ENCODE measurements at places on chromosomes 7 and 10.

- DNase-seq: no peak
Observed at GRCh38 chr7:137017221-137017620, 148.8 kb downstream of the CHRM2 start.

DNA sequence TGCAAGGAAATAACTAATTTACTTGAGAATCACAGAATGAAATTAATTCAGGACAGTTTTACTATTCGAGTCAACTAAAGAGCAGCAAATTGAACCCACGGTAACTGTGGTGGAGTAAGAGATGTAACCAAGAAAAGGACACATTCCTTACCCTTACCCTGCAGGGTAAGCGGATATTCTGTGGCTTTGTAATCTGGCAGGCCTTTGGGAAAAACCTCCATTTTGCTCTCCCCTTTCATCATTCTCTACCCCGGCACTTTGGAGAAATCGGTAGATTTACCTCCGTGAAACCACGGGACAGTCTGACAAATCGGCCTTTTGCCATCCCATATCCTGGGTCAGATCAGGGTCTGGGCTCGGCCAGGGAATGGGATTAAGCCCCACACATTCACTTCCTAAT is 18.4 kb downstream of the RCC1L start:
- DNase-seq: no peak

DNA sequence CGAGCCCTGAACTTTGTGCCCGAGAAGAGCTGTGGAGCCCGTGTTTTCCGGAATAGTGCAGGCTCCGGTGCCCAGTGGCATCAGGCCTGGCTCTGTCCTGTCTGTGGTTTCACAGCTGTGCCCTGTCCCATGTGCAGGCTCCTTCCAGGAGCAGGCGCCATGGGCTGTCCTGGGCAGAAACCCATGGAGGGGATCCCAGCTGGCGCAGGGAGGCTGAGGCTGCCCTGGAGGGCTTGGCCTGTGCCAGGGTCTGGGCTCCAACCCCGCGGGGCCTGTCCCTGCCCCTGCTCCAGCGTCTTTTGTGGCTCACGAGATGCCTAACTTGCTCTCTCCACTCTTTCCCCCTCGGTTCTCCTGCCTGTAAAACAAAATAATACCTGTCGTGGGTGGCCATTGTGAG is 23.3 kb upstream of the CRHR2 start:
- no peak for DNase-seq

- DNase-seq: no peak
Observed at GRCh38 chr7:111388912-111389311, 173.4 kb downstream of the IMMP2L start.

All from NCI-H1436 (cell line).